ENCODE measurements at places on chromosomes 4 and X.

DNA sequence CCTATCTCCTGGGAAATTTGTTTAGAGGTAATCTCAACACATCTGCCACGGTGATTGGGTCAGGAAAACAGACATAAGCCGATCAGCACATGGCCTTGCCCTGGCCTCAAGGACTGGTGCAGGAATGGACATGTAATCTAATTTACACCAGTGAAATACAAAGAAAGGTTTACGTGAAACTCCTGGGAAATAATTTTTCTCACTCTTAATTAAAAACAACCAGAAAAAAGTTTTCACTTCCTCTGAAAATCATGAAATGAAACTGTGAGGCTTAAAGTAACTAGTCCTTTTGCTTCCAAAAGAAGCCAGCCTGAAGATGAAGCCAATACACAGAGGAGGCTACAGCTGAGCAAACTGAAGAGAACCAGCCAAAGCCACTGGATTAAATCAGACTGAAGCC lies 154.1 kb upstream of the FAM241A start:
- DNase-seq: no peak

- DNase-seq: no peak
These were observed 405.9 kb downstream of the ADGRL3 start for GRCh38 chr4:61605984-61606383.

DNA sequence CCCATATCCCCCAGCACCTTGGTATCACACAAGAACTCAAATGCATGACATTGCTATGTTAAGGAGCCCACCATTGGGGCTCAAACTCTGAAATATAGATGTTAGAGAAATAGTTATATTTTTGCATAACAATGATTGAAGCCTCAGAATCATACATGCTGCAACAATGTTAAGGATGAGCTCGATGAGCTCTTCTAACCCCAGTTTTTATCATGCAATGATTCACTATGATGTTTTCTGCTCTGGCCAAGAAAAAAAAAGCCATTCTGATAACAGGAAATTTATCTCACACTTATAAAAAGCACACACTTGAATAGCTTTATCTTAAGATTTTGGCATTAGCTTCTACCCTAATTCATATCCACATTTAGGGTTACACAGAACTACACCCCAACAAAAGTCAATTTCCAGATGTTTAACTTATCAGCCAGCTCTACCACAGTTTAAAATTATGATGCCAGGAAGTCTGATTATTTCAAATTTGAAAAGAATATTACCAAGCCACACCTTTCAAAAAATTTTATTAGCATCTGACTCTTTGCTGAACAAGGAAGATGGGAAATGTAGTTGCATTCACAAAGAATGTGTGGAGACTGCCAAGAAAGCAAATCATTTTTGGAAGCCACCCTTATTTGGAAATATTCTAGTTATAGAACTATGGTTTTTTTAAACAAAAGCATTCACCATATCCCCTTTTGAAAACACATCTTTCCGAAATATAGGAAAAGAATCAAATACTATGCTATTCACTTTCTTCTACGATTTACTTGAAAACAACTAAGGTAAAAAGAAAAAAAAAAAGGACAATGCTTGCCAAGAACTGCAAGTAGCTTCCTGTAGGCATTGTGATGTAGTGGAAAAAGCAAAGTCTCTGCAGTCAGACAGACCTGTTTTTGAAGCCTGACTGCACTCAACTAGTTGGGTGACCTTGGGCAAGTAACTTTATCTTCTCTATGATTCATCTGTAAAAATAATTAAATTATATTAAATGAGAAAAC lies 100.8 kb upstream of the PLS3 start:
- DNase-seq: no peak

GRCh38 chr4:146998157-146998556 lies 52.5 kb upstream of the TTC29 start:
- DNase-seq: no peak

GRCh38 chr4:143700046-143700415 lies 444 bp downstream of the FREM3 start:
- DNase-seq: no peak
